Left lobe of liver (tissue), 2 donors: ENCODE measurements at places on chromosomes 4 and X. TPM values are rescaled to one million over a fixed set of nuclear protein-coding genes. Genes with fewer than 3 reads are reported as not detected.
A peak's percentile ranks its signal among the peaks of the same experiment; 100 is the strongest.

Gene TMEM31
- not detected for total RNA-seq

Gene CENPVL2
- total RNA-seq: not detected

Gene USP26
- total RNA-seq: not detected

Gene UCP1
- total RNA-seq: not detected

Gene IRS4
- not detected for total RNA-seq

DNA sequence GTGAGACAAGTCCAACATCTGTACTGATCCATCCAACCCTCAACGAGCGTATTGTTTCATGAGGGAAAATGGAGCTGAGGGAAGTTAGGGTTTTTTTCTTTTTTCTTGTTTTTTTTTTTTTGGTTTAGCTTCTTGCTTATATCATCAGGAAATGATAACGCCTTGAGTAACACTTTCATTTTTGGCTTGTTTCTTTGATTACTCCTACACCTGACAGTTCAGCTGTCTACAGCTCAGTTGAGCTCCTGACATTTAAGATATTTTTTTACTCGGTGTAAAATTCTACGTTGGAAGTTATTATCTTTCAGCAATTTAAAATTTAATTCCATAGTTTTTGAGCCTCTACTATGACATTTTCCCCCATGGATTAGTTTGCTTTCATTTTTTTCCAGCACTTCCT is 691.0 kb upstream of the HTR2C start:
- no peak for DNase-seq

DNA sequence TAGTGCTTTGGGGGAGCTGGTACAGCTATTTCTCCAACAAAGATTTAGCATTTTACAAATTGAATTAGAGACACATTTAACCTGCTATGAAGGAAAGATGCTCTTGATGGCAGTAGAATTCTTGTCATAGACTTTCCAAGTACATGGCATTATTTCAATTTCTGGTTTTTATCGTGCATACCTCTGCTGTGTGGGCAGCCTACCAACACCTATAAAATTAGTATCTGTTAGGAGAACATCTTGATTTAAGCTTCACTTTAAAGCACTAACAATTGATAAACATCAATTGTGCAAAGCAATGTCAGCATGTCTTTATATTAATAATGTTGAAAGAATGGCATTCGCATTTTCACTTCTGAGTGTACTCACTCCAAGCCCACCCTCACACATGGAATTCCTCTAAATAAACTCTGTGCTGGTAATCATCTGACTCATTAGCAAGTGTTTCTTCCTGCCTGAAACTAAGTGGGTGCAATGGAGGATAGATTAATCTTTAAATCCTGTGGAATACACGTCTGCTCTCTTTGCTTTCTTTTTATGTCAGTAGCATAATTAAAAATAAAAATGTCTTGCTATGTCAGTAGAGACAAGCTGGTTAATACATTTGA is 279.8 kb upstream of the MAGEB18 start:
- DNase-seq: no peak

GRCh38 chr4:7334521-7335275 is 100.0 kb downstream of the PSAPL1 start:
- DNase-seq: no peak

DNA sequence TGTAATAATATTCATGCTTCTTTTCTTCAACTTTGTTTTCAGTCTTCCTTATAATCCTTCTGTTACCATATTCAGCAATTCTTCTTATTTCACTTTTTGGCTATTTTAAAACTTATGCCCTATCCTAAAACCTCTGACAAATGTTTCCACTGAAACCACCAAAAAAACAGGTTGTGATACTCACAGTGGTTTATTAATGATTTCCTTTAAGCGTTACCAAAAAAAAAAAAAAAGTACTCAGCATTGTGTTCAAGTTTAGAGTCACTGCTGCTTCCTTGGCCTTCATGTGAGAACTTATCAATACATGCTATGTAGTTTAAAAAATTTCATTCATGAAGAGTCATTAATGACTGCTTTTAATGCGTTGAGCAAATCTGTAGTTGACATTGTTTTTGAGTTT is 35.4 kb upstream of the UGT2A3 start:
- DNase-seq: no peak

GRCh38 chrX:130539721-130540321 is 138.0 kb downstream of the RBMX2 start:
- peak; percentile 49 for DNase-seq

DNA sequence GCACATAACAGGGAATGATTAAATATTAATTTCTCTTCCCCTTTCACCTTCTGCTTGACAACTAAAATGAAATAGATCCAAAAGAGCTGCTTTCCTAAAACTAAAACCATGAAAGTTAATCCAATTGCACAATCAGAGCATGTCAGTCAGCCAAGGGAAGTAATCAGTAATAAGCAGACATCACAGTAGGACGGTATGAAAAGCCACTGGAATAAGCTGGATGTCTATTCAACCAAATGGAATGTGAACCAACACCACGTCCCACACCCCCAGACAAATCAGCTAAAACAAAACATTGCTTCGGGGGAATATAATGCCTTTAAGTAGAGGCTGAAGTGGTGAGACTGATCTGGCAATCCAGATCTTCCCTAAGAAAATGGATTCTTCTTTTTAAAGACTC is 859.4 kb upstream of the FTHL17 start:
- DNase-seq: no peak

DNA sequence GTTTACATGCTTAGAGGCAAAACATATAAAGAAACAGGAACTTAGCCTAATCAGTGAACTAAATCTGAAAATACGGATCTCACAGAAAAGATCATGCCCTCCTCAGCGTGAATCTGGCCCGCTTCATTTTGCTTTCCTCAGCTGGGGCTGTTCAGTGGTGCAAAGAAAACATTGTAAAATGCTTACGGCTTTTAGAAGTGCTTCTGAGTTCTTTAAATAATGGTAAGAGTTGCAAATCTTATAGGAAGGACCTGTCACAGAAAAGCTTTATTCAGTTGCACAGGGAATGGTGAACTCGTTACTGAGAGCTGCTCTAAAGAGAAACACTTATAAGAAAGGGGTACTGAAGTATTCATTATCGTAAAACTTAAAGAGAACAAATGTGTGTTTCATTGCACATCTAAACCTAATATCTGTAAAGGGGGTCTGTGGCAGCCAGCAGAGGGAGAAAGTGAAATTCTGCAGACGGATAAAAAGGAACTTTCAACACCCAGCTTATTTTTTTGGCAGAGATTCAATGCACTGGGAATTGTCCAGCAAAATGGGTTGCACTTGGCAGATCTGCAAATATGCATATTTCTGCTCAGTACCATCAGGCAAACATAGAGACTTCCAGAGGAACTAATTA is 139.2 kb upstream of the ANK2 start:
- DNase-seq: peak; percentile 48

DNA sequence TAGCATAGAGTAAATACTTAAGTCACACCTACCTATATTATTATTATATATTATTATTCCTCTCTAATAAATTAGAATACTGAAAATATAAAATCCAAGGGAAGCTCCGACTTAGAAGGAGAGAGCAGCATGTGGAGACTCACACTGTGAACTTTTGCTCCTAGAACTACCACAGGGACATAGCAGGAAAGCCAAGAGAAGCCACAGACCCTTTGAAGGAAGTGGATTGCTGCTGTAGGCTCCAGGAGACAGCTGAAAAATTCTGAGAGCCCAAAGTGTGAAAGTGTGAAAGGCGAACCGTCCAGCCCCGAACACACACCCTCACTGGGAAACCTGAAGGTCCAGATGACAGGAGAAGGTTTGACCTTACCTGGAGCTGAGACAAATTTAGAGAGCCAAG is 177.0 kb downstream of the FAM13A start:
- no peak for DNase-seq

DNA sequence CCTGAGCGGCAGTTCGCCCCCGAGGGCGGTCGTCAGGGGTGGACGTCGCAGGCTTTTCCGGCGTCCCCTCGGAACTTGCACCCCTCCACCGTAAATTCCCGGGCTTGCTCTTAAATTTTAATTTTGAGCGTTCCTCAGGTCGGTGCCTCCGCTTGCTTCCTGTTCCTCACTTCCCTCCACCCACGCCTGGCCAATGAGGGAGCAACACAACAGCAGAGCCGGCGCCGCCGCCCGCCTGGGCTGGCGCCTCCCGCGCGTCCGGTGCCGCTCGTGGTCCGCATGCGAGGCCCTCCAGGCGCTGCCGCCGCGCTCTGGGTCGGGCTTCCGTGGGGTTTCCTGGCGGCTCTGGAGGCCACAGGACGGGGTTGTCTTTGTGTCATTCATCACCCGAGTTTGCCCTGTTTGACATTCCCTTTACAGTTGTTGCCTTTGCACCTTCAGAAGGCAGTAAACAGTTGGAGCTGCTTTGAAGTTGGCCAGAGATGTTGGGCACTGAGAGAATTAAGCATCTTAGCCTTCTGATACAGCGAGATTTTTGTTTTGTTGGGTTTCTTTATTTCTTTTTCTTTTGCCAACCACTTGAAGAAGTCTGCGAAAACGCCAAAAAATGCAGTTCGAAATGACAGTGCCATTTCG is 692 bp downstream of the SPCS3 start:
- peak; percentile 90 for DNase-seq

DNA sequence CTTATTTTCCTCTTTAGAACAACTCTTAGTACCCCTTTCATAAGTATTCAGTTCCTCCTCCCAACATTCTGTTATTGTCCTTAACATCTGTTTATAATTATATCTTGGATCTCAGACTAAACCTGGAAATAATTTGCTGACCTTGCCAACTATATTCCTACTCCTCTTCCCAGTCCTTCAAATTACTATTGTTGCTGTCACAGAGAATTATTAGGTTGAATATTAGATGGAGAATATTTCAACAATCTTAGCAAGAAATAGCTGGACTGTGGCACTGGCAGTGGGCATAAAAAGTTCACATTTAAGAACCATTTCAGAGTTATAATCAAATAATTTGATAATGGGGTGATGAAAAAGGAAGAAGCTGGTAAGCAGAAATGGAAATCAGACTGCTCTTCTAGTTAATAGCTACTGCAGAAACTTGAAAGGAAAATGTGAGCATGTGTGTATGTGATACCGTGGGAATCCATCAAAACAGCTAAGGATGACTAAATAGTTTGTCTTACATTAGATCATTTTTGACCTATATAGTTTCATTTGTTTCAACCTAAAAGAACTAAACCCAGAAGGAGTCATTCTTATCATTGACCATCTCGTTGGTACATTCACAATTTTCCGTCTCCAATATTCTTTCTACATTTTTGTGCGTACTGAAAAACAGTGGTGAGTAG is 43.3 kb upstream of the PRDM8 start:
- no peak for DNase-seq

GRCh38 chr4:123415977-123416376 is 19.4 kb downstream of the SPRY1 start:
- DNase-seq: no peak

DNA sequence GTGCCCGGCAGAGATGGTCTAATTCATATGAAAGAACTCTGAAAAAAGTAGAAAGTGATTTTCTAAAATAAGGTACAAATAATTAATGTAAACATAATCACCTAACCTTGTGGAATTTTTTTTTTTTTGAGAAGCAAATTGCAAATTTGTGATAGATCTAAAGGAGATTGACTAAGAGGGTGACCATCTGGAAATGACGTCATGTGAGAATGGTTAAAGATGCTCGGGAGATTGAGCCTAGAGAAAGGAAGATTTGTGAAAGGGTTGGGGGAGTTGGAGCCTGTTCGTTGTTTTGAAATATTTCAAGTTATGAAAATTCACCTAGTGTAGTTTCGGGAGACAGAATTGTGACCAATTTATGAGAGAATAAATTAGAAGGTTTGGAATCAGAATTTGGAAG is 115.7 kb upstream of the ANK2 start:
- no peak for DNase-seq

DNA sequence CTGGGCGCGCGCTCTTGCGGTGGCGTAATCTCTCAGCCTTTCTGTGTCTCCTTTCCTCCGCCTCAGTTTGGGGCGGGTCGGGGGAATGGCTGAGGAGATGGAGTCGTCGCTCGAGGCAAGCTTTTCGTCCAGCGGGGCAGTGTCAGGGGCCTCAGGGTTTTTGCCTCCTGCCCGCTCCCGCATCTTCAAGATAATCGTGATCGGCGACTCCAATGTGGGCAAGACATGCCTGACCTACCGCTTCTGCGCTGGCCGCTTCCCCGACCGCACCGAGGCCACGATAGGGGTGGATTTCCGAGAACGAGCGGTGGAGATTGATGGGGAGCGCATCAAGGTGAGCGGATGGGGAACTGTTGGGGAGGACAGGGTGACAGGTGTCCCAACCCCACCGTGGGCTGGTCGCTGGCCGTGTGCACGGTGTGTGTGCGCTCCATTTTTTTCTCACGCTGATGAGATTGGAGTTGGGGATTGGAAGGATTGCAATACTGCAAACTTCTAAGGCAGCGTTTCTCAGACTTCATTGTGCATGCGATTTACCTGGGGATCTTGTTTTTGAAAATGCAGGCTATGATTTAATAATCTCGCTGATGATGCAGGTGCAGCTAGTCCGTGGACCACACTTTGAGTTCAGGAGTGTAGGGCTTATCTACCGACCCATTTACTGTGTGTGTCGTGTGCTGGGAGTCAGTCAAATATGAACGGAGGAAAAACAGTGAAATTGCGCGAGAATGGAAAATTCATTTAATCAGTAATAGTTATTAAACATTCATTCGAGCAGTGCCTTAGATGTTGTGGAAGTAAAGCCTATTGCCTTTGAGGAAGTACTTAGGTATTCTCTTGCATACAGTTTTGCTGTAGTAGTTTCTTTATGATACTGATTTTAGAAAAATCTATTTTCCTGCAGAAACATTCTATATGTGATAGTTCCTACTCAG is at the start of gene RAB33B:
TSS of gene RAB33B (plus strand) at position 11 of the 935 bp plus-strand sequence. CDS start at position 86, 75 bp downstream.
- no peak for DNase-seq

GRCh38 chr4:24805566-24805965 is 10.2 kb downstream of the SOD3 start:
- no peak for DNase-seq

- no peak for DNase-seq
These were observed 6.2 kb upstream of the HPSE start for GRCh38 chr4:83340692-83341343.

GRCh38 chrX:132565273-132565672 is 76.4 kb upstream of the MBNL3 start:
- DNase-seq: no peak

DNA sequence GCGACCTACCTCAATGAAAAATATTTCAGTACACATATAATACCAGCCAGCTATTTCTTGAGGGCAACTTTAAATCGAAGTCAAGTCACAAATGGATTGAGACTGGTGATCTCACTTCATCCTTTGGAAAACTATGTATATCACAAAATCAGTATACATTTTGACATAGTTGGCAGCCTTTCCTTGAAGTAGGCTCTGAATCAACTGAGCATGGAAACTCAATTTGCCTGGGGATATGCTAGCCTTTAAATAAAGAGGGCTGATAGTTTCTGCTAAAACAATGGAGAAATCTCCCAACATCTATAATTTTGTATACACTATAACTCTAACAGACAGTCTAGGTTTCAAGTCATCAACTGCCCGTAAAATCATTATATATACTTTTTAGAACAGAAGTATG is 282.8 kb upstream of the TENM3 start:
- DNase-seq: no peak

DNA sequence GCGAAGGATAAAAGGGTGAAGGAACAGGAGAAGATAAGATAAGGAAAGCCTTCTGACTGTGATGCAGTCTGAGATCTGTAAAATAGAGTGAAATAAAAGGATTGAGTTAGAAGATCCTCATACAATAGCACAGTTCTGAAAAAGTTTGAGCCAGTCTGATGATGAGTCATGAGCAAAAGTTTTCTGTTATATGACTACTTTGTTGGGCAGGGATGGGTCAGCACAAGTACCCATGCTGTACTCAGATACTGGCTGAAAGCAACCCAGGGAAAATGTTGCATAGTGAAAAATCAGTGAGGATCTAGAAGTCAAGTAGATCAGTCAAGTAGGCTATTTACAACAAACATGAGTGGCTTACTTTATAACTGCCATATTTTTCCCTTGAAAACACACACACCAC is 253.5 kb downstream of the PCDH10 start:
- DNase-seq: no peak
